Regular cardiac myocyte (primary cell): ENCODE measurements at places on chromosomes 13 and 19. TPM values are rescaled to one million over a fixed set of nuclear protein-coding genes. Genes with fewer than 3 reads are reported as not detected.

The EDNRB gene
- total RNA-seq, result 5.4 and 11.8 TPM in 2 replicates

The EGLN2 gene
- 63.1 and 84.5 TPM in 2 replicates for total RNA-seq

The ANGPTL8 gene
- not detected in 2 replicates for total RNA-seq

The DCUN1D2 gene
- 6.3 and 6.8 TPM in 2 replicates for total RNA-seq

The FGF22 gene
- not detected in 2 replicates for total RNA-seq

The FOSB gene
- total RNA-seq, result 4.6 and 9.9 TPM in 2 replicates

The GJA3 gene
- 0.56 and 0.96 TPM in 2 replicates for total RNA-seq

The ATP8A2 gene
- total RNA-seq, result under 0.01 TPM in 1 of 2 replicates, not detected in the other
